HFF-Myc (cell line): ENCODE measurements at places on chromosomes 16 and 17.

DNA sequence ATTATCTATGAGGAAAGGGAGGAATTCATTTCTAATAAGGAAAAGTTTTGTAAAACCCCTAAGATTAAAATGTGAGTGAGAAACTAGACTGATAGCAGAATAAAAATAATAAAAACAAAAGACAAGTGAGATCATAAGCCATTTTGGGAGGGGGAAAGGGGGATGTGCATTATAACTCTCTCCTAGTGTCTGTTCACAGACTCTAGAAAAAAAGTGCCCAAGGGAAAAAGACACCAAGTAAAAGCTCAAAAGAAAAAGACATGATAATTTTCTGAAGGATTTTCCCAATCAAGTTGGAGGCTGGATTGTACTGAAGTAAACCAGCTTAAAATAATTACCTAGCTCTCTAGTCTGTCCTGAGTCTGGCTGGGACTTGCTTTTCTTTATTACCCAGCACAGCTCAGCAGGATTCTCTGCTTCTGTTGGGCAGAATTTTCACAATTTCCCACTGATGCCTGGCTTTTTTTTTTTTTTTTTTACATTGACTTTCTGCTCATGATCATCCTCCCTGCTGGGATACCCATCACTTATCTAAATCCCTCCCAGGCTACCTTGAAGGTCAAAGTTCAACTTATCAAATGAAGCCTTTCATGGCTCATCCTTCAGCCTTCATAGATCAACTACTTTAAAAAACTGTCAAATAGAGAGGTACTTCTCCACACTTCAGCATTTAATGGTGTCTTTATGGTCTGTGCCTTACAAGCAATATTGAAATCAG is 124.2 kb upstream of the KCNJ16 start:
- no peak for DNase-seq

DNA sequence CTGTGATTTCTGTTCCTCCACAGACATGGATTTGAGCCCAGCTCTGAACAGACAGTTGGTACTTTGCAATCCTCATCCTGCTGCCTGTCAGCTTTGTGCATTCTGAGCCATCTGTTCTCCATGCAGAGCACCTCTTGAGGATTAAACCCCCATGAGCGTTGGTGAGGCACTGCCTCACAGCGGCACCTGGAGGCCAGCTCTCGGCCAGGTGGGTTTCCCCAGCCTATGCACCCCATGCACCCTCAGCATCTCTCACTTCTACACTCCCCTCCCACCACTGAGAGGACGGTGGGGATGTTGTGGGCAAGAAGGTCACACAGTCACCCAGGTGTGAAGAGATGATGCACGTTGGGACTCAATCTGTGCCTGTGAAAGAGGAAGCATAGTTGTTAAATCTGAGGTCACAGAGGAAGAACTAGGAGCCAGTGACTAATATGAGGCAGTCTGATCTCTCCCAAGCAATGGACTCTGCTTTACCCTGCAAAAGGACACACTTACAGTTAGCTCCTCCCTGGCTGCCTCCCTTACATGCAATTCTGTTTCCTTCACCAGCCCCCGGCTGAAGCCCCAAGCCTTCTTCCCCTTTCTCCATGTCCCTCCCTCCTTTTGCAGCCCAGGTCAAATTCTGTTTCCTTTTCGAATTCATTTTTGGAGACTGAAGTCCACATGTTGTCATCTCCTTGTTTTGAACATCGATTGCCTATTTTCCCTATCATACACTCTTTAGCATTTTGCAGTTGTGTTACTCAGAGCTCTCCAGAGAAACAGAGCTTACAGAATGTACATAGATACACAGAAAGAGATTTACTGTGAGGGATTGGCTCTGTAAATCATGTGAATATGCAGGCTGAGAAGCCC is 58.5 kb downstream of the HS3ST3B1 start:
- DNase-seq: no peak

DNA sequence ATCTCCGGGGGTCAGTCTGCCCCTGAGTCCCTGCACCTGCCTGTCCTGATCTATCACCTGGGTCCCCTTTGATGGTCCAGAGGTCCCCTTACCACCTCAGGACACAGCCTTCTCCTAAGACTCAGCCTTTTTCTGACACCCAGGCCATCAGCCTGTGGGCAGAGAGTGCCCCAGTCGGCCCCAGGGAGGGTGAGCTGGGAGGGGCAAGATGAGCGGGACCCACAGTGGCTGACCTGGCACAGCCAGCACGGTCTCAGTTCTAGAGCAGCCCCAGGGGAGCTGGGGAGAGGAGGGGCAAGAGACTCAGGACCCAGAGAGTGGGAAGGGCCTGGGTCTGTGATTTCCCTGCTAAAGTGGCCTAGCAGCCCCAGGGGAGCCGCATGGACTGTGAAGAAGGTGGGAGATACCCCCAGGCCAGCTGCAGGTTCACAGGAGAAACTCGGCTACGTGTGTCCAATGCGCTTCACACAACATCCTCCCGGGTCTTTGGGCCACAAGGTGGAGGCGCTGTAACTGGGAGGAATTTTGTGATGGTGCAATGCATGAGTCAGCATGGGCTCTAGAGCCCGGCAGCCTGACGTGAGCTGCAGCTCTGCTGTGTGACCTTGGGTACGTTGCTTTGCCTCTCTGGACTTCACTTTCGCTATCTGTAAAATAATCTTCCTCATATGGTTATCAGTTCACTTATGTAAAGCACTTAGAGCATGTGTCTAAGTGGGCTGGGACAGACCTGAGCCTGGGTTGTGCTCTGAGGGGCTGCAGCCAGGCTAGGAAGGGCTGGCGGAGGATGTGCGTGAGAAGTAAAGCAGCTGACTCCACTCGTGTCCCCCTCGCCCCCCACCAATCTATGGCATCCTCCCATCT is 67.2 kb upstream of the LHX1 start:
- DNase-seq: no peak

DNA sequence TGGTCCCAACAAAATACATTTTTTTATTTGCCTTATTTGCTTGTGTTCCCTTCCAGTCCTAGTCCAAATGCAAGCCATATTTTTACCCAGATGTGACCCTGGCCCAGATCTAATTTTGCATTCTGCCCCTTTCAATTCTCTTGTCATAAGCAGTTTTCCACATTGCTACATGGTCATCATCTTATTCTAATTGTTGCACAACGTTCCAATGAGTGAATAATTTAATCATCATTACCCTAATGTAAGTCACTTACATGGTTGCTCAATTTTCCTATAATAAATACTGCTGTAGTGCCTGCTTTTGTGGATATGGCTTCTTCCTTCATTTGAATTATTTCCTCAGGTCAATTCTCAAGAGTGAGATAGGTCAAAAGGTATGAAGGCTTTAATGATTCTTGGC is 12.8 kb downstream of the RSAD1 start:
- DNase-seq: no peak

DNA sequence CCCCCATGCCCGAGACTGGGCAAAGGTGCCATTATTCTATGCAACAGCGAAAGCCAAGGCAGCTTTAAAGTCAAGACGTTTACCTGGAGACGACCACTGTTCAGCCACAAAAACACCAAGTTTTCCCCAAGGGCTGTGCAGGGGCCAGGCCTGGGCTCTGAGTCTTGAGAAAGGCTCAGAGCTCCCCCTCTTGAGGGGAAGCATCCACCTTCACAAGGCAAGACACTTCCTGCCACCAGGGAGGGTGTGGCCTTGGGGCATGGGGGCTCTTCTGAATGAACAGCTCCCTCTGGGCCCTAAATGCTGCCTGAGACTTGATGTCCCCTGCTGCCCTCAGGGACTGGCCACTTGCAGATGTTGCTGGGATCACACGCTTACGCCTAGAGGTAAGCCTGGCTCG is 26.5 kb downstream of the PDIA2 start:
- no peak for DNase-seq

DNA sequence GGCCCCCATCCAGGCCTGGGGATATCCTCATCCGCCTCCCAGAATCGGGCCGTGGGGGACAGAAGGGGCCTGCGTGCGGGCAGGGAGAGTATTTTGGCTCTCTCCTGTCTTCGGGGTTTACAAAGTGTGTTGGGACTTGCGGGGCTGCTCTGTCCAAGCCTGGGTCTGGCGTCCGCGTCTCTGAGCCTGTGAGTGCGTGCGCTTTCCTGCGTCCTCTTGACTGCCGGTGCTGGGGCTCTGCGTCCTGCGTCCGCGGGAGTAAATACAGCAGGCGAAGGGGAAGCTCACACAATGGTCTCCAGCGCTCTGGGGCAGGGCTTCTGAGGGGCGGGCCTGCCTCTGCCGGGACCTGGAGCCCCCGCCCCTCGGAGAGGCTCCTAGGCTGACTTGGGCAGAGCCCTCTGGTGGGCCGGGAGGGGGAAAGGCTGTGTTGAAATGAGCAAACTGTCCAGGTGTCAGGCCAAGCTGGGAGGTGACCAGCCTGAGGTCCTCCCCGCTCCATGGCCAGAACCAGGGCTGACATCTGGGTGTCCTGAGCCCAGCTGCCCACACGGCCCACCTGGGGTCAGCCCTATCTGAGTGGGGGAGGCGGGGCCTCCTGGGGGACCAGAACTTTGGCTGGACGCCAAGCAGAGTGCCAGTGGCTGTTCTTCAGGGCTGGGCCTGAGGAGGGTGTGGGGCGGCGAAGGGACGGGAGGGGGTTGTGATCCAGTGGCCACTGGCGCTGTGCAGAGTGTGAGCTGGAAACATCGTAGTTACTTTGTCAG is 233.6 kb downstream of the SEC14L1 start:
- DNase-seq: no peak

DNA sequence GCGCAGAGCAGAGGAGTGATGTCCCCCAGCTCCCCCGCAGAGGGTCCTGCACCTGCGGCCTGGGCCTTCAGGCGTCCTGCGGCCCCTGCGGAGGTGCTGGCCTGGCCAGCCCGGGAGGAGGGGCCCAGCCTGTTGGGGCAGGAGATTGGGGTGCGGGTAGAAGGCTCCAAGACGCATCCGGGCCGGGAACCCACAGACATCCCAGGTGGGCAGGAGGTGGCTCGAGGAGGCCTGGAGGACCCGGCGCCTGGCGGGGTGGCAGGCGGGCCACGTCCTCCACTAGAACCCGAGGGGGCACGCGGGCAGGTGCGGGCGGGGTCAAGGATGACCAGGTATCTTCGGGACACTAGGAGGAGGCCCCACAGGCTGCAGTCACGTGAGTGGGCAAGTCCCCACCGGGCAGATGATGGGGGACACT is 647 bp upstream of the SECTM1 start:
- no peak for DNase-seq
